Stimulated activated CD4-positive, alpha-beta T cell treated with anti-CD3 and anti-CD28 coated beads, Interleukin-1b, Interleukin-23, amount 100 ng/mL, for 24 hours (primary cell): ENCODE measurements at places on chromosomes 3 and 15.

- DNase-seq = no peak
Measured at GRCh38 chr3:71636001-71636400, 52.5 kb upstream of the FOXP1 start.

DNA sequence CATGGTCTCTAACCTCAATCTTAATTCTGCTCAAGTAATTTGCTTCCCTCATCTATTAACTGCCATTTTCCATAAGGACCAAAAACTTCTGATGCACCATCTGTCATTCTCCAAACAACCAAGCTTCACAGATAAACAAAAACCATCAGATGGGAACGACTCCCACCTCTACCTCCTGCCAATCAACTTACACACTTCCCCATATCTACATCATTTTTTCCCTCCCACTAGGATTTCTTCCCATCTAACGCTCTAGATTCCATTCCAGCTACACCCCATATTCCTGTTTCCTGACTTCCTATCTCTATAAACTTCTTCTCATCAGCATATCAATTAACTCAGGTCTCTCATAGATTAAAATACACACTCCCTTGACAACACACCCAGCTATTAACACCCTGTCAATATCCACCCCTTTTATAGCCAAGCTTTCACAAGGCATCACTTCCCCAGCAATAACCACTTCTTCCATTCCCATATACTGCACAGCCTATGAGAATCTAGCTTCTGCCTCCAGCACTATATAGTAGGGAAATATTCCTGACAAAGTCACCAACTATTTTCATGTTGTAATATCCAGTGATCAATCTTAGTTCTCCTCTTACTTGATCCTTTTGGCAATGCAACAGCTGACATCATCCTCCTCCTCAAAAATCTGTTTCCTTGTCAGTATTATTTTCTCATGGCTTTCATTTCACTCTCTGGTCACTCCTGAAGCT is 39.2 kb downstream of the SNX4 start:
- no peak for DNase-seq

DNA sequence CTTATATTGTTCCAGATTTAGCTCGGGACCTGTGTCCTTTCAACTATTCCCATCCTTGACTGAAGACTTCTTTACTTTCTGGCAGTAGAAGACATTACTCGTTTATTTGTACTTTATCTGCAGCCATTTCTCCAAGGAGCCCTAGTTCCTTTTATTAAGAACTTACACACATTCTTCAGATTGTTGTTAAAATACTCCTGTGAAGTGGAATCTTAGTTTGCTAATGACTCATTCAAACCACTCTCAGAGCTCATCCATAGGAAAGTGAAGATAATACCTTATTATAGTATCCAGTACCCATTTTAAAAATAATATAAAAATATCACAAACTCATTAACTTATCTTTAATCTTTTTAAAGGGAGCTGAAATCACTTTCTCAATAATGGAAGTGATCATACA is 63.5 kb downstream of the C3orf70 start:
- no peak for DNase-seq

GRCh38 chr3:106348139-106348690 is 479.4 kb upstream of the CBLB start:
- no peak for DNase-seq

DNA sequence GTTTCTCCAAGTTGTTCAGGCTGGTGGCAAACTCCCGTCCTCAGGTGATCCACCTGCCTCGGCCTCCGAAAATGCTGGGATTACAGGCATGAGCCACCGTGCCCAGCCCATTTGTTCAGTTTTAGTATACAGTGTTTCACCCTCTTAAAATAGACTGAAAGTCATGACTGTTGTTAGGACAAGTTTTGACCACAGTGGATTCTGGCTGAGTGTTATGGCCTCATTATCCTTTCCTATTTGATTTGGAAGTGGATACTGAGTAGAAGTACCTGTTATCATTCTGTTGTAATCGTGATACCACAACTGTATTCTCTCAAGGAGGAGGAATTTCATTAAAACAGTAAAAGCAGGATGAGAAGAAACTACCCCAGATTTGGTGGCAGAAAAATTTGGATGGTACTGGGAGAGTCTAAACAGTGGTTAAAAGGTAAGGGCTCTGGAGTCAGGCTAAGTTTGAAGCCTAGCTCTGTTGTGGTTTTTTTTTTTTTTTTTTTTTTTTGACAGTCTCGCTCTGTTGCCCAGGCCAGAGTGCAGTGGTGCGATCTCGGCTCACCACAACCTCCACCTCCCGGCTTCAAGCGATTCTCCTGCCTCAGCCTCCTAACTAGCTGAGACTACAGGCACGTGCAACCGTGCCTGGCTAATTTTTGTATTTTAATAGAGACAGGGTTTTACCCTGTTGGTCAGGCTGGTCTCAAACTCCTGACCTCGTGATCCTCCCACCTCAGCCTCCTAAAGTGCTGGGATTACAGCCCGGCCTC is 2.6 kb downstream of the MAP2K1 start:
- no peak for DNase-seq

GRCh38 chr3:105613120-105613519 is 246.4 kb downstream of the ALCAM start:
- no peak for DNase-seq

DNA sequence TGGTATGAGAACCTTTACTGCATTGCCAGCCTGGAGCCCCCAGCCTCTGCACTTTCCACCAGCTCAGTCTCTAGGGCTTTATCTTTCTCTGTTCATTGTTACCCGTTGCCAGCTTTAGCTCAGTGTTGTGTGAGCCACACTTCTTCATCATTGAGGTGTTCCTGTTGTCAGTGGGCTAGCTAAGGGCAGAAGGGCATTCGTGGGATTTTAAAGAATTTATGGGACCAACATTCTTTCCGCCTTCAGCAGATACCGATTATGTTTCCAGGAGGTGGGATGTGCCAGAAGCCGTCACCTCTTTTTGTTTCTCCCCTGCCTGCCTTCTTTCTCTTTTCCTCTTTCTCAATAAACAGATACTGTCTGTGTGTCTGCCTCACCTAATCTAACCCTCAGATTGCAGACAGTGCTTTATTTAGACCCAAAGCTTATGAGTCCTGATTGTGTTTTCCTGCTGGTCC is 64.5 kb downstream of the PGPEP1L start:
- no peak for DNase-seq

GRCh38 chr3:152385761-152386160 is 117.0 kb downstream of the MBNL1 start:
- DNase-seq = no peak

DNA sequence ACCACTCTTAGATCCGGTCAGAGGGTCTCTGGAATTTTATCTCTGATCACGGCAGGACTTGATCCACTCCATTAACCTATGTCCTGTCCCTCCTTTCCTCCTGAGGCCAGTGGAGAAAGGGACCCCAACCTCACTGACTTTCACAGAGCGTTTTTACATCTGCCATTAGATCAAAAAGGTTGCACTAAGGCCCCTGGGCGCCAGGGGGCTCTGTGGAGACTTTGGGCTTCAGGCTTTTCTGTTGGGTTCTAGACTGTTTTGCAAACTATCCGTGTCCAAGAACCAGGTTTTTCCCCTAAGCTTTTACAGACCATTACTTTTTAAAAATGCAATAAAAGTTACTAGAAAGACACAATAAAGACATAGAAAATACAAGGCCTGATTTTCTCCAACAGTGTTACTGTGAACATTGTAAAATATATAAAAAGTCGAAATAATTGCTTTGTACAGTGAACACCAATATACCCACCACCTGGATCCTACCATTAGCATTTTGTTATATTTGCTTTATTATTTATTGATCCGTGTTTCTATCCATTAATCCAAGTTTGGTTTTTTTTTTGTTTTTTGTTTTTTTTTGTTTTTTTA is 159.7 kb downstream of the POLR2M start:
- peak; percentile 31 for DNase-seq

GRCh38 chr15:56992725-56993124 is 74.3 kb downstream of the TCF12 start:
- DNase-seq = no peak

GRCh38 chr3:151016478-151016795 is 43.9 kb upstream of the CLRN1 start:
- DNase-seq = no peak

- DNase-seq = no peak
Measured at GRCh38 chr3:141789281-141789680, 26.1 kb downstream of the GRK7 start.

DNA sequence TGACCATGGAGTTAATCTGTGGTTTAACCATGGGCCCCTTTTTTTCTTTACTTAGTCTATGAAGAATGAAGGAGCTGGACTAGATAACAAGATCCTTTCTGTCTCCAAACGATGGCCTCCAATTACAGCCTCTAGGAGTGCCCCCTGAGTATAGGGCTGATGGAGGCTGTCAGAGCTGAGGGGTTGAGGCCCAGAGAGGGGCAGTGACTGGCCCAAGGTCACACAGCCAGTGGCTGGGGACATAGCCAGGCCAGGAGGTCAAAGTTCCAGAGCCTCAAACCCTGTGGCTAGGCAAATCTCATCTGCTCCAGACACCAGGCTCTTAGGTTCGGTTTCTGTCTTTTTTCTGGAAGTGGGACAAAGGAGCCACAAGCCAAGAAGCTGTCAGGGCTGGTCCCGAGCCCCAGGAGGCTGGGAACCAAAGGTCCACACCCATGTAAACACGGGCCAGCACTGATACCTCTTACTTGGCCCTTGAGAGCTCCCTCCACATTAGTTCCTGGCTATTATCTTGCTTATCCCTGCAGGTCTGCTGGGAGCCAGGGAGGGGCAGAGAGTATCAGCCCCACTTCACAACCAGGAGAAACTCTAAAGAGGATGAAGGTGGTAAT is 10.3 kb downstream of the RHOV start:
- no peak for DNase-seq

DNA sequence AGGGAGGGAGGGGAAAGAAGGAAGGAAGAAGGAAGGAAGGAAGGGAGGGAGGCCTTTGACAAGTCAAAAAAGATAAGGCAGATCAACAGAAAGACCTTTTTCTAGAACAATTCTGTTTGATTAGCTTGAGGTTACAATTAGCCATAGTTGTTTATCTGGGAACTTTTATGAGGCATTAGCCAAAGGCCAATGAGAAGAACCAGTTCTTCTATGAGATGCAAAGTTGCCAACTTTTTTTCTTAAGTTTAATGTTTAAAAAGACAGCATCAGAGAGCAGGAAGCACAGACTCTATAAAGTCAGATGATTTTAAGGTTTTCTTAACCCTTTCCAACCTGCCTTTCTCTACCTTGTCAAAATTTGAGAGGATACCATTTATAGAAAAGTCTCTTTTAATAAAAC is 301.3 kb upstream of the NR2F2 start:
- no peak for DNase-seq

DNA sequence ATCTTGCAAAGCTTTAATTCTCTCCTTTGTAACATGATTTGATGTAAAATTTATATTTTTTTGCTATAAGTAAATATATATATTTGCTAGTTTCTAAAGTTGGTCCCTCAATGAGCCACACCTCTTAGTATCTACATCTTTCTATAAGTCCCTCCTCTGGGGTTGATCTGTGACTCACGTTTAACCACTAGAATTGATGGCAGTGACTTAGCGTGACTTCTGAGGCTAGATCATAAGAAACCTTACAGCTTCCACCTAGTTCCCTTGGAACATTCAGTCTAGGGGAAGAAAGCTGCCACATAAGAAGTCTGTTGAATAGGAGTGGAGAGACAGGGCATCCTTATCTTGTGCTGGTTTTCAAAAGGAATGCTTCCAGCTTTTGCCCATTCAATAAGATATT is 56.6 kb upstream of the TNIK start:
- no peak for DNase-seq

GRCh38 chr3:183224180-183224970 is 28.7 kb upstream of the B3GNT5 start:
- DNase-seq = peak; percentile 29

- no peak for DNase-seq
Measured at GRCh38 chr3:160665231-160665630, 11.7 kb upstream of the ARL14 start.

- DNase-seq = no peak
Measured at GRCh38 chr15:66004618-66005262, 135.4 kb downstream of the RAB11A start.

- no peak for DNase-seq
Measured at GRCh38 chr3:43481375-43481774, 140.4 kb downstream of the ANO10 start.

- no peak for DNase-seq
Measured at GRCh38 chr15:37524601-37525000, 409.8 kb upstream of the TMCO5A start.

GRCh38 chr3:71317749-71318457 is 265.6 kb downstream of the FOXP1 start:
- no peak for DNase-seq

DNA sequence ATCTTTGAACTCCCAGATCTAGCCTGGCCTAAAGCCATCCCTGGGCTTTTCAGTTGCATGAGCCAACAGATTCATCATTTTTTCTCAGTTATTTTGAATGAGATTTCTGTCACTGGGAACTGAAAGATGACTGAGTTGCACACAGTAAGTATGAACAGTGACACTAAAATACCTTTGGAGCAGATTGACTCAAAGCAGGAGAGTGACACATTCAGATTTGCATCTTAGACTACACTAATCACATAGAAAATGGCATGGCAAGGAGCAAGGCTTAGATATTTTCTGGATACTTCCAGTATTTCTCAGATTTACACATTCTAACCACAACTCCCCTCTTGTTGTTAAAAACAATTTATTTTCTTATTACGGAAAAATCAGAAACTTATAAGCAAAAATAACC is 32.8 kb downstream of the SEC62 start:
- DNase-seq = no peak

- peak; percentile 25 for DNase-seq
Measured at GRCh38 chr3:32569540-32570420, 878 bp downstream of the DYNC1LI1 start.

DNA sequence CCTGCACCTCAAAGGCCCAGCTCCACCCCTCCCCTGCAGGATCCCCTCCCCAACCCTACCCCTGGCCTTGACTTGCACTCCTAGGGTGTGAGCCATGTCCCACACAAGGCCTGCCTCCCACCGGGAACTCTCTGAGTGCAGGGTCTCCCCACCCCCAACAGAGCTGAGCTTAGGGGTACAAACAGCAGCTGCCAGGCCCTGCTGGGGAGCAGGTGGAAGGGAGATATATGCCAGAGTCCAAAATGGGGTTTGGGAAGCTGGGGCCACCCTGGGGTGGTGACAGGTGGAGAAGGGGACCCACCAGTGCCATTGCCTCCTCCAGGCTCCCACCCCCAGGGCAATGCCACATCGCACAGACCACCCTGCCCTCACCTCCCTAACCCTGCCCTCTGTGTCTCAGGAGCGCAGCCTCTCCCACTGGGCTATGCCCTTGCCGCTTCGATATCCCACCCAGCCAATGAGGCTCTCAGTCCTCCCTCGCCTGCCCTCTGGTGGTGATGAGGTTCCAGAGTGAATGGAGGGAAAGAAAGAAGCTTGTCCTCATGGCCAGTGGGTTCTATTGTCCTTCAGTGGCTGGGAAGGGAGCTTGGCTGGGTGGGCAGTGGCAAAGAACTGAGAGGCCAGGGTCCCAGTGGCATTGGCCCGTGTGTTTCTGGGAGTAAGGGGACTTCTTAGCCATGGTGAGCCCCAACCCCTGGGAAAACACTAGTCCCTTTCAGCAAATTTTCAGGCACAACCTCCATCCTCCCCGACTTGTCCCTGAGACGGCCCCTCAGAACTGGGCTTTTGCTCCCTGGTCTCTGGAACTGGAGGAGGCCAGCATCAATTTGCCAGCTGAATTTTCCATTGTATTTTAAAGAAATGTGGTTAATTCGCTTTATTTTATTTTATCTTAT is 46.8 kb downstream of the CYP11A1 start:
- DNase-seq = no peak
